ENCODE measurements at places on chromosomes 1 and 21. TPM values are rescaled to one million over a fixed set of nuclear protein-coding genes. Genes with fewer than 3 reads are reported as not detected.

Gene PIGC
- total RNA-seq = 7.6 TPM

Gene FAAH
- total RNA-seq = 38.9 TPM

Gene CYP4A22
- total RNA-seq = 69.9 TPM

Gene GSTM1
- not detected for total RNA-seq

Gene EIF2D
- total RNA-seq = 19.2 TPM

Gene PTPRC
- 5.4 TPM for total RNA-seq

Gene ZBTB8A
- 2.8 TPM for total RNA-seq

Gene SEMA6C
- total RNA-seq = 6.4 TPM

Gene C1QB
- total RNA-seq = 79.0 TPM

Gene GSTM5
- 0.10 TPM for total RNA-seq

Gene OR2W3
- not detected for total RNA-seq

Gene CLCA4
- total RNA-seq = not detected
